ENCODE measurements at places on chromosomes 3 and 15.

DNA sequence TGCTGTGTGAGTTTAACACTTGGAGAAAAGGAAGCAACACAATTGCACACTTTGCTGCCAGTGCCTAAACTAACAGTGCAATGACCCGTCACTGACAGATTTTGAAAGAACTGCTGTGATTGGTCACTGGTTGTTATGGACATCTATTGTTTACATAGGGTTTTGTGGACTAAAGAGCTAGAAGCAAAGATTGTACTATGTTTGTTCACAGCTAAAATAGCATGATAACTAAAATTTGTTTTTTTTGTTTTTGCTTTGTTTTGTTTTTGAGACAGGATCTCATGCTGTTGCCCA is 112.4 kb upstream of the GOLGA8J start:
- DNase-seq = no peak

DNA sequence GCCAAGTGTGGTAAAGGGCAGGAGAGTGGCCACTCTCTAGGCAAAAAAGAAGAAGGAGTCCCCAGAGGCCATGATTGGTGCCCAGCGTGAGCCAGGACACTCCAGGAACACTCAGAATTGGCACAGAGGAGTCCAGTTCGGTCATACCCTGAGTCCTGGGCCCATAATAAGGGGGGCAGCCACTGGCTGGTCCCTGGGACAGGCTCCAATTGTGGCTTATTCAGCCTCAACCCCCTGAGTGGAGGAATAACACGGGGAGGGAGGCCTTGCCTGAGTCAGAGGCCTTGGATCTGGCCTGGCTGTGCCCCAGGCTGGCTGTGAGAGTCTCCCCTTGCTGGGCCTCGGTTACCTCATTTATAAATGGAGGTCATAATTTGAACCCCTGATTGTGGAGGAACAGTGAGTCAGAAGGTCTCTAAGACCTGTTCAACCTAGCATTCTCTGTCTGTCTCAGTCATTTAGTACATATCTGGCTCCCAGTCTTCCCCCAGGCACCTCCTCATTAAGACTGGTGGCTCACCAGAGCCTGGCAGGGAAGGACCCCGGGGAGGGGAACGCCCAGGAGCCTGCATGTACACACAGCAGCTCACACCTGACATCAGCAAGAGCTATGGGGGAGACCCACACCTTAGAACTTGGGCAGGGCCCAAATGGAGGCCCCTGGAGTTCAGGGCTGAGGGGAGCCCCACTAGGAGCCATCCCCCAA is 95.9 kb upstream of the ATP2B2 start:
- DNase-seq = no peak

GRCh38 chr15:93040288-93041158 is 48.5 kb downstream of the RGMA start:
- no peak for DNase-seq

GRCh38 chr3:188673646-188674186 is 498.1 kb upstream of the TPRG1 start:
- no peak for DNase-seq

GRCh38 chr3:98171071-98171470 is 4.6 kb downstream of the OR5H15 start:
- DNase-seq = no peak

GRCh38 chr15:52317022-52317421 is 21.4 kb upstream of the MYO5C start:
- DNase-seq = no peak

- DNase-seq = peak; percentile 23
Observed at GRCh38 chr3:152183473-152183872, 85.3 kb upstream of the MBNL1 start.

- no peak for DNase-seq
Observed at GRCh38 chr3:107344722-107345121, 32.5 kb upstream of the CCDC54 start.

GRCh38 chr3:129344540-129345220 is 66.0 kb downstream of the HMCES start:
- no peak for DNase-seq

DNA sequence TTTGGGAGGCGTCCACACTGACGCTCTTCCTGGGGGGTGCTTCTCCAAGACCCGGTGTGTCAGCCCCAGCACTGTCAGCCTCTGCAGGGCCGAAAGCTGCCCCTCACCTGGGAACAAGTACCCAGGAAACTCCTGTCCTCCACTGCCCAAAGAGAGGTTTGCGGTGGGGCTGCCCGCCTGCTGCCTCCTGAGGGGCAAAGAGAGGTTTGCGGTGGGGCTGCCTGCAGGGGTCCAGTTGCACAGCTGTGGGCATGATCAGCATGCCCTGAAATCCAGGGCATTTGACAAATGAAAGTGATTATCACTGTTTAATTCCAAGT is 15.1 kb upstream of the SNRPA1 start:
- DNase-seq = no peak

DNA sequence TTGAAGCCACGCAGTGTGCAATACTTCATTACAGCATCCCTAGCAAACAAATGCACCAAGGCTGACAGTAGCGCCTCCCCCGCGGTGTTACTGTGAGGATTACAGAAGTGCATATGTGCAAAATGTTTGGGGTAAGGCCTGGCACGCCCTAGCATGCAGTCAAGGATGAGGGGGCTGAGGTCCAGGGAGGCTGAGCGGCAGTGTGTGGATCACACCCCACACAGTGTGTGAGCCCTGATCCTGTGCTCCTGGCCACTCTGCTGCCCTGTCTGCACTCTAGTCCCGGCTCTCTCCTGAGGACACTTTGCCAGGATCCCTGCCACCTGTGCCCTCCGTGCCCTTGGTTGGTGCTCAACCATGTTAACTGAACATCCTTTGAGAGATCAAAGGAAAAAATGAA is 71.3 kb downstream of the WNT7A start:
- no peak for DNase-seq

- DNase-seq = no peak
Observed at GRCh38 chr3:86948822-86949221, 42.1 kb downstream of the VGLL3 start.

GRCh38 chr3:116034086-116034485 is 410.8 kb downstream of the GAP43 start:
- no peak for DNase-seq

DNA sequence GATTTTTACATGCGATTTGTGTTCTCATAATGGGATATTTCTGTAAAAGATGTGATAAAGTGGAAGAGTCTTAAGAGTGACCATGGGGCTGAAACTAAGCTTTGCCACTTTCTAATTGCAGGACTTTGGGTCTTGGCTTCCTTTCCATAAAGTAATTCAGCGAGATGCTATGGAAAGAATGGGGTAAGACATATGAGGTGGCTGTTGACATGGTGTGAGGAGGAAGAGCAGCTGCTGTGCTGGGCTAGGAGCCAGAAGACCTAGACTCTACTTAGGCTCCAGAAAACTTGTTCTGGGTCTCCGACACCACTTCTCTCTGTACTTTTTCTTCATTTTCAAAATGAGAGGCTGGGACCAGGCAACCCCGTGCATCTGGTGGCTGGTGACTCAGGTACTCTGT is 654.5 kb upstream of the CFAP20DC start:
- no peak for DNase-seq

DNA sequence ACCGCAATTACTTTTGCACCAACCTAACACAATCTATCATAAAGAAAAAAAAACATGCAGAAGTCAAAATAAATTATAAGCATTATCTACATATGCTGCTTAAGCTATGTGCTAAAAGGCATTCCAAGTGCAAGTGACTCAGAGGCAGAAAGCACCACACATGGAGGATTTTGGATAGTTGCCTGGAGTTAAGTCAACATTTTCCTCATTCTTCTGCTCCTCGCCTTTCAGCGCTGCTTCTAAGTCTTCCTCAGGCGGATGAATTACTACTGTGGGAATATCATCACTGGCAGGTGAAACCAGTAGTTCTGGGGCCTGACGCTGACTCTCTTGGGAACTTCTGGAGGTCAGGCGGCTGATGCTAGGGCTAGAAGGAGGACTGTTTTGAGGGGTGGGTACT is 53.1 kb downstream of the SLC4A7 start:
- DNase-seq = no peak

DNA sequence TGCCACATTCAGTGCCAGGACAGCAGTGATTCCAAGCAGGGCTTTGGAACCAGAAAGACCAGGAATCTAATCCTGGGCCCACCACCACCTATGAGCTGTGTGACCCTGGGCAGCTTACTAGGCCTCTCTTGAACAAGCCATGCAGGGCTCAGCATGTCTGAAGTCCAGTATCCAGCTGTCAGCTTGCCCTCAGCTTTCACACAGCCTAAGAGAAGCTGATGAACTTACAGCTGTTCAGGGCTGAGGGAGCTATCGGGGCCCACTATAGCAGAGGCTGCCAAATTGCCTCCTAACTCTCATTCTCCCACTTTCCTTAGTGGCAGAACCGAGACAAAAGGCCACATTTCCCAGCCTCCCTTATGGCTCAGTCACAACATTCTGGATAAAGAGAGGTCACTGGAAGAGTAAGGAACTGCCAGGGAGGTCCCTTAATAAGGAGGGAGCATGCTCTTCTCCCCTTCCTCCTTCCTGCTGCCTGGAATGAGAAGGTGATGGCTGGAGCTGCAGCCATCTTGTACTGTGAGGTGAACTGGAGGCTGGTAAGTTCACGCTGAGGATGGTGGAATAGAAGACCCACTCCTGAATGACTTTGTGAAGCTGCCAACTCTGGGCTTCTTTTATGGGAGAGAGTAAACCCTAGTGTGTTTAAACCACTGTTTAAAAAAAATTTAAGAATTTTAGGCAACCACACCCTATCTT is 34.5 kb downstream of the FEM1B start:
- DNase-seq = no peak
